ENCODE measurements at places on chromosomes 1 and 21.
A peak's percentile ranks its signal among the peaks of the same experiment; 100 is the strongest.

- no peak for DNase-seq
These were observed 7.7 kb downstream of the PRDM15 start for GRCh38 chr21:41871293-41872030.

- no peak for DNase-seq
These were observed 4.3 kb upstream of the IKBKE start for GRCh38 chr1:206465951-206466350.

GRCh38 chr1:10185759-10186158 lies 24.6 kb upstream of the KIF1B start:
- no peak for DNase-seq

DNA sequence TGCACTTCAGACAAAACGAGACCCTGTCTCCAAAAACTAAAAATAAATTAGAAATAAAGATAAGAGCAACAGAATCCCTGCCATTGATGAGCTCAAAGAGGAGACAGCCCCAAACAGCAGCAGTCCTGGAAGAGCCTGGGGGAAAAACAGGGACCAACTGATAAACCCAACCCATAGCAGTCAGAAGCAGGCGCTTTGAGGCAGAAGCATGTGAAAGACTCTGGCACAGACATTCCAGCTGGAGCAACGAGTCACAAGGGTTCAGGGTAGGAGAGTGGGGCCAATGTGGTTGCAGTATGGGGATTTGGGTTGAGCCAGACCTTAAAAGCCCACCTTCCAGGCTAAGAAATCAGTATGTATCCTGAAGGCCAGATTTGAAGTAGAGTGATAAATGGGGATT lies 78.5 kb downstream of the MPZL1 start:
- no peak for DNase-seq

- no peak for DNase-seq
These were observed 134.6 kb downstream of the BRINP2 start for GRCh38 chr1:177305040-177306018.

DNA sequence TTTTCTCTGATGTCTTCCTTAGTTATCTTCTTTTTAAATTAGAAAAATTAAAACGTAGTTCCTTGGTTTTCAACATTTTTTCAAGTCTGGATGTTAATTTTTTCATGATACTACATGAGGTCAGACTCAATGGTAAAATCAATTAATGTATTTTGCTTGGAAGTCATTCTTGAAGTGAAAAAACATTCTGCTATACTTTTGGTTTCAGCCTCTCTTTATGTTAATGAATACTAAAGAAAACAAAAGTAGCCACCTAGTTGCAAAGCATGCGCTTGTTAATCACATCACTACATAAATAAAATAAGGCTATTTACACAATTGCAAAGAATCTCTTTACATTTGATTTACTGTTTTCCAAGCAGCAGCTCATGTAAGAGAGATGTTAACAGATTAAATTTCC lies 170.4 kb downstream of the LIPI start:
- no peak for DNase-seq

GRCh38 chr1:165629848-165630628 lies 996 bp upstream of the MGST3 start:
- DNase-seq: no peak

- peak; percentile 49 for DNase-seq
These were observed 698 bp downstream of the MOV10 start for GRCh38 chr1:112674986-112675727.

DNA sequence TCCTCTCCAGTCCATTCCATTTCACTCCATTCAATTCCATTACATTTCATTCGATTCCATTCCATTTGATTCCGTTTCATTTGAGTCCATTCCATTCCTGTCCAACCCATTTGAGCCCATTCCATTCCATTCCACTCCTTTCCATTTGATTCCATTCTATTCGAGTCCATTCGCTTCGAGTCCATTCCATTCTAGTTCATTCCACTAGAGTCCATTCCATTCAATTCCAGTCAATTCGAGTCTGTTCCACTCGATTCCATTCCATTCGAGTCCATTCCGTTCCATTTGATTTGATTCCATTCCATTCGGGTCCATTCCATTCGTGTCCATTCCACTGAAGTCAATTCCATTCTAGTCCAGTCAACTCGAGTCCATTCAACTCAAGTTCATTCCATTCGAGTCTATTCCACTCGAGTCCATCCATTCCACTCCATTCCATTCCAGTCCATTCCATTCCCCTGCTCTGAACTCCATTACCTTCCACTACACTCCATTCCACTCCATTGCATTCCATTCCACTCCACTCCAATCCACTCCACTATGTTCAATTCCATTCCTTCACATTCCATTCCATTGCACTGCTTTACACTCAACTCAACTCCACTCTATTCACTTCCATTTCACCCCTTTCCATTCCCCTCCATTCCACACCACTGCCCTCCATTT lies 2569.4 kb upstream of the TPTE start:
- no peak for DNase-seq

- DNase-seq: no peak
These were observed 10.2 kb downstream of the TAS1R2 start for GRCh38 chr1:18849261-18849711.

GRCh38 chr21:14737922-14738321 lies 191.8 kb upstream of the SAMSN1 start:
- DNase-seq: no peak

GRCh38 chr1:29824511-29825273 lies 588.4 kb downstream of the PTPRU start:
- DNase-seq: no peak

- no peak for DNase-seq
These were observed 3.3 kb downstream of the TTLL10 start for GRCh38 chr1:1176931-1177330.

GRCh38 chr1:150256554-150257341 lies 826 bp upstream of the CA14 start:
- no peak for DNase-seq

- DNase-seq: no peak
These were observed 41.3 kb downstream of the ZBTB18 start for GRCh38 chr1:244092293-244092963.

- DNase-seq: no peak
These were observed 85.0 kb downstream of the RGS21 start for GRCh38 chr1:192401825-192402224.

DNA sequence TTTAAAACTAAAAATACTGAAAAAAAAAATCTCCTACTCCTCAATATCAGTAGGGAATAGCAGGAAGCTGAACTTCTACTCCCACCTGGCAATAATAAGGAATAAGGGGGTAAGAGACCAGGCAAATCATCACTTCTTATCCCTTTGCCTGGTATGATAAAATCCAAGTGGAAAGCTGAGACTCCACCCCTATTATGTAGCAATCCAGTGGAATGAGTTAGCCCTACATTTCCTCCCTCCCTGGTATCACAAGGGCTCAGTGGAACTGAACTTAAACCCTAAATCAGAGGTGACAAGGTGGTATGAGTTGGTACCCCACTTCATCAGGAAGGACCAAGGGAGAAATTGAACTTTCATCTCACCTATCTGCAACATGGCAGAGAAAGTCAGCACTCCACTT lies 25.7 kb downstream of the TRIM33 start:
- no peak for DNase-seq

DNA sequence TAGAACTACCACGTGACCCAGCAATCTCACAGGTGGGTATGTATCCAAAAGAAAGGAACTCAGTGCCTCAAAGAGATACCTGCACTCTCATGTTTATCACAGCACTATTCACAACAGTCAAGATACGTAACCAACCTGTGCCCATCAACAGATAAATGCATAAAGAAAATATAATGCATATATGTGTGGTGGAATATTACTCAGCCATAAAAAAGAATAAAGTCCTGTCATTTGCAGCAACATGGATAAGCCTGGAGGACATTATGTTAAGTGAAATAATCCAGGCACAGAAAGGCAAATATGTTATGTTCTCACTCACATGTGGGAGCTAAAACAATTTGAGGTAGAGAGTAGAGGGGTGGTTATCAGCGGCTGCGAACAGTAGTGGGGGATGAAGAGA lies 413.8 kb downstream of the SMYD3 start:
- no peak for DNase-seq

DNA sequence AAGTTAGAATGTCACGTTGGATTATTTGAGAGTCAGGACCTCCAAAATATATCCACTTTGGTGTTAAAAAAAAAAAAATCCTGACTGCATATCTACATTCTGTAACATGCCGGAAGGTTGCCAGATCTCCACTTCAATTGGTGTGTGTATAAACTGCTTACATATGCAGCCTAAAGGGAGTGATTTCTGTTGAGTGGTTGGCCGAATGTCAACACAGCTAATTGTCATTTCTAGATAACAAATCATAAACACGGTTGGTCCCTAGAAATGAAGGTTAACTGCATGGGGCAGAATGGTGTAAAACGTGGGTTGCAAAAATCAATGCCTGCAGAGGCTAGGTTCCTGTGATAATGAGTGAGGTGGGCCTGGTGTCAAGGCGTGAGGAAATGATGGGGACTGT lies 15.0 kb upstream of the ROR1 start:
- DNase-seq: no peak

GRCh38 chr1:61953076-61953789 lies 211.0 kb downstream of the PATJ start:
- DNase-seq: no peak

GRCh38 chr1:3491291-3492246 lies 37.1 kb downstream of the ARHGEF16 start:
- DNase-seq: peak; percentile 81

- no peak for DNase-seq
These were observed 27.6 kb downstream of the TENT5C start for GRCh38 chr1:117633423-117633822.

DNA sequence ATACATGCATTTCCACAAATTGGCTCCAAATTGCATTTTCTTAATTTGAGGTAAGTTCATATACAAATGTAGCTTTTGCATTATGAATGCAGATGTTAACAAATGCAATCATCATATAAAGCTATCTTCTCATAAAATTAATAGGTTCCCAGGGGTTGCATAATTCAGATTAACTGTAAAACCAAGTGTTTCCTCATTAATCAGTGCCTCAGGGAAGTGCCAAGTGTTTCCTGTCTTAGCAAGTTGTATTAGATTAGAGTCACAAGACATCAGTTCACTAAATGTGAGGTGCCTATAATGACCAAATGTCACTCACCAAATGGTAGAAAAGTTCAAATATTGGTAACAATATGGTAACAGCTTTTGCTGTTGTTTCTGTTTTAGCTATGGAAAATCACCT lies 140.8 kb downstream of the PTGER3 start:
- no peak for DNase-seq

DNA sequence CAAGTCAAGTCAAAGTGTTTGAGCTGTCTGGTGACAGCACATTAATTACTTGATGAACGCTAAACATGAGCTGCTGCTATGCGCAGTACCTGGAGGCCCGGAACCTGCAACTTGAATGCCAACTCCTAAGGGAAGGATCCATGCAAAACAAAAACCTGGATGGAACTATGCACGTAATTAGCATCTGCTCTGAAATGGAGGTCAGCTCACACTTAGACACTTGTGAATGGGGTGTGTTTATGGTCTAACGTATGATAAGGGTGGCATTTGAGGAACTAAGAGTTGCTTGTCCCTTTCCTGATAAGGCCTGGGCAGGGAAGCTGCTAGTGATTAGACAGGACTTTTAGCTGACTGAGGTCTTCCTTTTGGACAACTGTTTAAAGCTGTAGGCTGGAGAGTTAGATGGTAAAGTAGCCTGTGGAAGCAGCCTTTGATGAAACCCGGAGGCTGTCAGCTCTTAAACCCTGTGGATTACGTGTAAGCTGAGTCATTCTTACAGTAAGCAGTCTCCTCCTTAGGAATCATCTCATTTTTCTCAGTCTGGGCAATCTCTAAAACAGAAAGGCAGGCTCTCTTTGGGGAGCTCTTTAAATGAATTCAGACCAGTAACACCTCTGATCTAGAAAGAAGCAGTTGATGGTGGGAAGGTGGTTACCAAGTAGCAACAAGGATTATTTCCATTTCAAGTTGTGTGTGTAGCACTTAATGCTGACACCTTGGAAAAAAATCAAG lies 6.8 kb downstream of the TENT5C start:
- DNase-seq: no peak

GRCh38 chr21:35510294-35510693 lies 461.2 kb upstream of the RUNX1 start:
- no peak for DNase-seq

DNA sequence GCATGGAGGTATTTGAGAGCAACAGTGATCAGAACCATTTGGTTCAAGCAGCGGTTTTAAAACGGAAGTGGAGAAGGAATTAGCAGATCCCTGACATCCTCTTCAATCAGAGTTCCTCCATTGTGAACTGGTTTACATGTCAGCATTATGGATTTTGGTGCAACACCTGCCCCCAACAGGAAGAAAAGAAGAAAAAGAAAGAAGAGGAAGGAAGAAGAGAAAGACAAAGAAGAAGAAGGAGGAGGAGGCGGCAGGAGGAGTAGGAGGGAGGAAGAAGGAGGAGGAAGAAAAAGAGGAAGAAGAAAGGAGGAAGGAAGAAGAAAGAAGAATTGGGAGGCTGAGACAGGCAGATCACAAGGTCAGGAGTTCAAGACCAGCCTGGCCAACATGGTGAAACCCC lies 17.4 kb downstream of the NDUFS5 start:
- no peak for DNase-seq

GRCh38 chr1:248343451-248343850 lies 5.1 kb upstream of the OR14C36 start:
- DNase-seq: no peak

- DNase-seq: no peak
These were observed 387.1 kb downstream of the OMA1 start for GRCh38 chr1:58159434-58159830.

- DNase-seq: no peak
These were observed 39.3 kb upstream of the CSF3R start for GRCh38 chr1:36522021-36522420.

DNA sequence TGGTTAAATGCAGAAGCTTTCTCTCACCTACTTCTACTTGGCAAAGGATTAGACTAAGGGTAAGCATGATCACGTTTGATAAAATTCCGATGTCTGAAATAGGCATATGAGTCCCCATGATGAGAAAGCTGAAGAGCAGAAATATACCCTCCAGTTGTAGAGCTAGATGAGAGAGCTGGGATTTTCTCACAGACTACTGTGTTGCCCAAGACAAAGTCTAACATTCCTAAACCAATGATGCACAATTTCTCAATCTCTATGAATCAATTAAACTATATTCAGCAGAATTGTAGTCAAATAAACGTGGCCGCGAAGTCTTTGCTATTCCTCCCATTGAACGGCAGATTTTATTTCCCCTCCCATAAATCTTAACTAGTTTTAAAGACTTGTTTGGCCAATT lies 699.2 kb downstream of the KCNT2 start:
- no peak for DNase-seq

DNA sequence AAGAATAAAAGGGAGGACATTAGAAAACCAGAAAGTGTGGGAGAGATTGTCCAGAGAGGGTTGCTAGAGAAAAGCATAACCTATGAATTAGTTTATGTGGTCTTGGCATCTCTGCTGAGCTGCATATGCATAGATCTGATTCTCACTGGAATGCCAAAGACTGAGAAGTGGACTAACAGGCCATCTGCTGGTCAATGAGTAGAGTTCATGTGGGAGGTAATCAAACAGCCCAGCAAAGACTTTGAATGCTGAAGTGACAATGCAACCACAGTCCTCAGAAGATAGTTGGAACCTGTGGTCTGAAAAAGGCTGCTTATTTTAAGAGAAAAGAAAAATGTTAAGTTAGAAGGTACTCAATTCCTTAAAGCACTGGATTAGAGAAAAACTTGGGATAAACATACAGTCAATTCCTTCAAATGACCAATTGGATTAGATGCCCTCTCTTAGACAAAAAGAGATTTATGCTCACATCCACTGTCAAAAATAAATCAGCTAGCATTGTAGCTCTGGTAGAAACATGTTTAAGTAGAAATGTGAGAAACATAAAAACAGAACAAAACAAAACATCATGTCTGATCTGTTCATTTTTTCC lies 382.8 kb downstream of the AMY1C start:
- no peak for DNase-seq
